ENCODE measurements at places on chromosomes 1 and 21.

DNA sequence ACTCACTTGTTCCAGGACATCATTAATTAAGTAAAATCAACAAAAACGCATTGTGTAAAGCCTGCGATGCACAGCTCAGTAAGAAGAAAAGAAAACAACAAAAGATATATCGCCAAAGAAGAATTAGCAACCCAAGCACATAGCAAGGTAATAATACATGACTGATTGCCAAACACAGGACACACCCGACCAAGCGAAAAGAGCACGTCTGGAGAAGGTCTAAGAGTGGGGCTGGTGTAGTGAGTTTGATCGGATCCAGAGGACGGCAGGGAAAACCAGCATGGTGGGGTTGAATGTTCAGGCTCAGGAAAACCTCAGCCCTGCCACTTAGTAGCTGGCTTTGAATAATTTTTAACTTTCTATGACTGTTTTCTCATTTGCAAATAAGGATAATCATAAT lies 69.8 kb downstream of the JAK1 start:
- H3K4me3 ChIP-seq = peak overlapping the region; percentile 29
- peaks cover 8% of the 10 kb centered on the region for H3K36me3 ChIP-seq
- no peaks in the 10 kb centered on the region for H3K27me3 ChIP-seq
- H3K27ac ChIP-seq = no peak overlapping the region

DNA sequence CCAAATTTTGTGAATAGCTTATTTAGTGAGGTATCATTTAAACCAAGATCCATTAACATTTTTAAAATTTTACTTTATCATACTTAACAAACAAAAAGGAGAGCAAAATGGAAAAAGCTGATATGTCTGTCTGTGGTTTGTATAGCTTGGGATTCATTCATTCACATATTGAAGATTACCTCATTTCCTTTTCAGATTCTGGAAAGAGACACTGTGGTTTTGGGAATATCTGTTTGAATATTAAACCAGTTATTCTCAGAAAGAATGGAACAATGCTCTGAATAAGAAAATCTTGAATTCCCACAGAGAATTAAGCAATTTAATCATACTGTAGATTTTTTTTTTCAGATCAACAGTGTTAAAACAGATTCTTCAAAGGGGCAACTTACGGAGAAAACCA lies 93.8 kb upstream of the PRDX6 start:
- H3K27ac ChIP-seq = no peak overlapping the region
- no peak for DNase-seq
- no peak overlapping the region for H3K4me3 ChIP-seq
- no peaks in the 10 kb centered on the region for H3K27me3 ChIP-seq
- no peaks in the 10 kb centered on the region for H3K4me1 ChIP-seq

DNA sequence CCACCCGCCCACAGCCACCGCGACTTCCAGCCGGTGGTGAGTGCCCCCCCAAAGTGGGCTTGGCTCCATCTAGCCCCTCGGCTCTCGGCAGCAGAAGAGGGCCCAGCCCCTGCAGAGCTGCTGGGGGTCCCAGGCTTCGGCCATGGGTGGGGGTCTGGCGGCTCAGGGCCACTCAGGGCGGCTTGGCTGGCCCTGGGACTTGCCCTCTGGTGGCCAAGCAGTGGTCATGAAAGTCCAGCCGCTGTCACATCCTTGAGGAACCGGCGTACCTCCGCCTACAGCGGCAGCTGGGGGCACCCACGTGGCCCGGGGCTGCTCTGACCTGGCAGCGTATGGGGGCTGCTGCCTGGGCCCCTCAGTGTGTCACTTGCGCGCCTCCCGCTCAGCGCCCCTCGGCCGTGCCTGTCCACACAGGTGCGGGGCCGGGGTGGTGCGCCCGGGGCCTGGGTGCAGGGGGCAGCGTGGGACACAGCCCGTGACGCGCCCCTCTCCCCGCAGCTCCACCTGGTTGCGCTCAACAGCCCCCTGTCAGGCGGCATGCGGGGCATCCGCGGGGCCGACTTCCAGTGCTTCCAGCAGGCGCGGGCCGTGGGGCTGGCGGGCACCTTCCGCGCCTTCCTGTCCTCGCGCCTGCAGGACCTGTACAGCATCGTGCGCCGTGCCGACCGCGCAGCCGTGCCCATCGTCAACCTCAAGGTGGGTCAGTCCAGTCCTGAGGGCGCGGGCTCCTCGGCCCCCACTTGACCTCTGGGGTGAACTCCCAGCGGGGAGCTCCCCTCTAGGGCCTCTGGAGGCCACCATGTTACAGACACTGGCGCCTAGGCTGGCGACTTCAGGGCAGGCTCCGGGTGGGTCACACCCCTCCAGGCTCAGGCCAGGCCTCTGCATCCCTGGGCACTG lies 32.4 kb downstream of the SLC19A1 start:
- no peak overlapping the region for H3K4me3 ChIP-seq
- DNase-seq = no peak
- H3K4me1 ChIP-seq = no peaks in the 10 kb centered on the region

- H3K4me3 ChIP-seq = no peak overlapping the region
- no peak overlapping the region for H3K27ac ChIP-seq
- no peak for DNase-seq
Observed at GRCh38 chr1:163084330-163084729, 15.2 kb downstream of the RGS4 start.

- no peaks in the 10 kb centered on the region for H3K27me3 ChIP-seq
- H3K4me3 ChIP-seq = no peak overlapping the region
- H3K36me3 ChIP-seq = peaks cover 4% of the 10 kb centered on the region
- H3K27ac ChIP-seq = no peak overlapping the region
- no peaks in the 10 kb centered on the region for H3K4me1 ChIP-seq
Observed at GRCh38 chr1:109697066-109697465, 9.4 kb downstream of the GSTM1 start.

DNA sequence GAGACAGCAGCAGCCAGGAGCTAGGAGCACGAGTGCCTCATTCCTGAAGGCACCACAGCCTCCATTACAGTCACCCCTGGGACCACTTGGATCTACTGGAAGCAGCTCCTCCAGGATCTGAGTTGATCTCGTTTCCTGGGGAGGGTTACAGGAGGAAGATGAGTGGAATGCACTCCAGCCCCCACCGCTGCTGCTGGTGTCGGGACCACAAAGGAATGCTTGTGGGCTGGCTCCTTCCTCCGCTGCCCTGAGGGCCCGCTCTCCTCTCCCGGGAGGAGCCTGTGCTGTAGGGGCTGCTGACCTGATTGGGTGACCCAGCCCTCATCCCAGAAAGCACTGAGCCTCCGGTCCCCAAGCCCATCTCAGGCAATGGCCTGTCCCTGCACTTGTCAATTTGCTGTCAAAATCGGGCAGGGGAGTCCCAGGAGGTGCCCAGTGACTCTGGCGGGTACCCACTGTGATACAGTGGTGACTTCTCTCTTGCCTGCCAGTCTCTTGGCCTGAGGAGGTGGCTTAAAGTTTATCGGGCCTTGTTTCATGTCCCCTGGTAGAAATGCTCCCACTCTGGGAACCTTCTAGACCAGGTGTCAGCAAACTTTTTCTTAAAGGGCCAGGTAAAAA lies 23.1 kb downstream of the IL10RB start:
- H3K36me3 ChIP-seq = peaks cover 49% of the 10 kb centered on the region
- no peak overlapping the region for H3K27ac ChIP-seq
- no peak overlapping the region for H3K4me3 ChIP-seq
- no peak for DNase-seq
- H3K4me1 ChIP-seq = peaks cover 18% of the 10 kb centered on the region

DNA sequence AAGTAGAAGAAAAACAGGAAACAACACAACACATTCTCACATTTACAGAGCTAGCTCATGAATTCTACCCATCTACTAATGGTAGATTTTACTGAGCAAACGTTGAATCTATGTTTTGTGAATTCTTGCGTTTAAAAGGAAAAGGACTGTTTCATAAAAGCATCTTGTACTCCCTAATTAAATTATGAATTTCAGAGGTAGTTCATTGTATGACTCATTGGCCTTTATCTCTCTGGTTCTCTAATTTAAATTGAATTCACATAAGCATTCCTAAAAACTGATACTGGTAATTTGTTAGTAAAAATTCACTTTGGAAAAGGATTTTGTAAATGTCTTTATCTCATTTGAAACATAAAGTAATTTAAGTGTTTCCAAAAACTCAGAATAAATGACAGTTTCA lies 687.3 kb downstream of the BRINP3 start:
- no peaks in the 10 kb centered on the region for H3K36me3 ChIP-seq
- H3K4me1 ChIP-seq = no peaks in the 10 kb centered on the region
- no peak for DNase-seq
- H3K27me3 ChIP-seq = no peaks in the 10 kb centered on the region
- no peak overlapping the region for H3K4me3 ChIP-seq

- no peak for DNase-seq
- no peak overlapping the region for H3K4me3 ChIP-seq
- no peaks in the 10 kb centered on the region for H3K27me3 ChIP-seq
- no peaks in the 10 kb centered on the region for H3K36me3 ChIP-seq
- no peak overlapping the region for H3K27ac ChIP-seq
Observed at GRCh38 chr1:206824331-206824730, 41.1 kb upstream of the IL20 start.

Data from activated CD4-positive, alpha-beta T cell treated with anti-CD3 and anti-CD28 coated beads for 36 hours (primary cell).